Left kidney (tissue), 8 donors: ENCODE measurements at places on chromosomes 2 and 18.
A peak's percentile ranks its signal among the peaks of the same experiment; 100 is the strongest.

DNA sequence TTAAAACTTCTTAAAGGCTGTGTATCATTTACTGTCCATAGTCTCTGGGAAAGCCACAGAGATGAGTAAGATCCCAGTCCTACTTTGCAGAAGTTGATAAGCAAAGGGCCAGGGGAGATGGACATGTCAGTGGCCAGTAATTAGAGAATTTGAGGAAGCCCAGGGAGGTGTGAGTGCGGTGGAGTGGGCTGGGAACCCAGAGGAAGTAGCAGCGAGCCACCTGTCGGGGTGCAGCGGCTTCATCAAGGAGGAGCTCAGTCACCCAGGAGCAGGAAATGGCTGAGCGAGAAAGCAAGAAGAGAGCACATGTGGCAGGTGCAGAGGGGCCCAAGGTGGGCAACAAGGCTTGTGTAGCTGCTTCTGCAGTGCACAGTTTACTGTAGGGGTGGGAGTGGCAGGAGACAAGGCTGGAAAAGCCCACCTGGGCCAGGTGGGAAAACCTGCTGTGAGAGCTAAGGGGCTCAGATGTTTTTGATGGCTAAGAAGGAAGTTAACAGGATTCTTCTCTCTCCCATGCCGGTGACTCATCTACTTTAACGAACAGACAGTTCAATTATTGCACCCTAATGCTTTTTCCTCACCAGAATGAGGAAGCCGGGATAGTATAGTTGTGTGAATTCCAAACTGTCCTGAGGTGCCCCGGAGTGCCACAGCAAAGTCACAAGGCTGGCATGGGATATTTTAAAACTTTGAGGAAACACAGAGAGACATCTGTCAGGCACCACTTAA lies 34.8 kb upstream of the MGAT5 start:
- no peak for DNase-seq

- DNase-seq = no peak
These were observed 128.5 kb upstream of the LGALSL start for GRCh38 chr2:64325477-64325851.

GRCh38 chr18:37578182-37578678 lies 12.6 kb upstream of the CELF4 start:
- DNase-seq = no peak

GRCh38 chr2:69278366-69278765 lies 108.7 kb downstream of the GFPT1 start:
- no peak for DNase-seq

DNA sequence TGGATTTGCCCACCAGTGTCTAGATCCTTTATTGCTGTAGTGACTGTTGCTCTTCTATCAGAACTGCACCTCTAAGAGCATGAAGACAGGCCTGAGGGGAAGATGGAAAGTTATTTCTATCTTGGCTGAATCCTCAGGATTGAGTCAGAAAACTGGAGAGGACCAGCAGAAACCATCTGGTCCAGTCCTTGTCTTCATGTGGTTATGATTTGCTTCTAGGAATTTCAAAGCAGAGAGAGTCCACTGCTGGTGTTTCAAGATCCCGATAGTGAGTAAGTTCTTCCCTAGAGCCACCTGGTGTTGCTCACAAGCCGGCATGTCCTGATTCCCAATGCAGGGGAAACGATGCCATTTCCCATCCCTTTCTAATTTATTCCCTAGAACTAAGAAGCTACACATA lies 84.2 kb downstream of the NCKAP5 start:
- DNase-seq = no peak

DNA sequence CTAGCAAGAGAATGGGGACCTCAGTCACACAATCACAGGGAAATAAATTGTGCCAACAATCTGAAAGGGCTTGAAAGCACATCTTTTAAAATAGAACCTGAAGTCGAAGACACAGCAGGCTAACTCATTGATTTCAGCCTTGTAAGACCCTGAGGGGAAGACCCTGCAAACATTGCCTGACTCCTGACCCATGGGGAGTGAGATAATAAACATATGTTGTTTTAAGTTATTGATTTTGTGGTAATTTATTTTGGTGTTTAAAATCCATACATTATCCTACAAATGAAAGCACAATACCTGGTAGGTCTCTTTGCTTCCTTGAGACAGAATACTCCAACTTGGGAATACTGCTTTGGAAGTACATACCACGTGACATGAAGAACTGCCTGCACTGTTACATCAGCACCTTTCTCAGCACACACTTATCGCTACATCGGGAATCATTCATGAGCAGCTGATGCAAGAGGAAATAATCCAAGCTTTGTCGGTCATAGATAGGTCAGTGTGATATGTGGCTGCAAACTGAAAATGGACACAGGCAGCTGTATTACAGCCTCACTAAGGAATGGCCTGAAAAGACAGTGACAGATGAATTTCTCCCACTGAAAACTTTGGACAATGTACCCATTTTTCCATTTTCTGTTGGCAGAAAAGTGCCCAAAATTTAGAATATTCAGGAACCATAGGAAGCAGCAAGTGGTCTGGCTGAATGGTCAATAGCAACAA lies 494.5 kb upstream of the MAP2 start:
- DNase-seq = no peak

GRCh38 chr2:1742681-1743395 lies 1.5 kb downstream of the PXDN start:
- peak; percentile 87 for DNase-seq

GRCh38 chr2:234292205-234292961 lies 204.5 kb downstream of the ARL4C start:
- no peak for DNase-seq

- DNase-seq = no peak
These were observed 2.7 kb downstream of the NCOA1 start for GRCh38 chr2:24493713-24494112.

DNA sequence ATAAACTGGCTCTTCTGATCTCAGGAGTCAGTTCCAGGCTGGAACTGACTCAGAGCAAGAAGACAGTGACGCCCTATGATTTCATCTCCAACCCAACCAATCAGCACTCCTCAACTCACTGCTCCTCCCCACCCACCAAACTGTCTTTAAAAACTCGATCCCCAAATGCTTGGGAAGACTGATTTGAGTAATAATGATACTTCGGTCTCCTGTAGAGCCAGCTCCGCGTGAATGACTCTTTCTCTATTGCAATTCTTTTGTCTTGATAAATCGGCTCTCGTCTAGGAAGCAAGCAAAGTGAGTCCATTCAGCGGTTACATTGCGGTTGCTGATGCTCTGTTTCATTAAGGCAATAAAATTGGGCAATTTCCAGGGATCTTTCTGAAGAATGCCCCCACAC lies 1025.3 kb upstream of the CNTNAP5 start:
- DNase-seq = no peak
